Activated T-cell treated with anti-CD3 and anti-CD28 coated beads, Interleukin-2, amount 50 U/mL, for 4 hours (primary cell): ENCODE measurements at places on chromosomes 3 and 15.

GRCh38 chr15:36294359-36294758 lies 285.1 kb upstream of the CDIN1 start:
- DNase-seq: no peak

- no peak for DNase-seq
Observed at GRCh38 chr15:67138891-67139855, 73.8 kb downstream of the SMAD3 start.

- DNase-seq: peak; percentile 70
Observed at GRCh38 chr3:56988458-56989168, 71.9 kb upstream of the SPATA12 start.

GRCh38 chr15:41852736-41853590 lies 14.3 kb downstream of the PLA2G4B start:
- no peak for DNase-seq

GRCh38 chr3:101533603-101533968 lies 20.6 kb upstream of the SENP7 start:
- no peak for DNase-seq

DNA sequence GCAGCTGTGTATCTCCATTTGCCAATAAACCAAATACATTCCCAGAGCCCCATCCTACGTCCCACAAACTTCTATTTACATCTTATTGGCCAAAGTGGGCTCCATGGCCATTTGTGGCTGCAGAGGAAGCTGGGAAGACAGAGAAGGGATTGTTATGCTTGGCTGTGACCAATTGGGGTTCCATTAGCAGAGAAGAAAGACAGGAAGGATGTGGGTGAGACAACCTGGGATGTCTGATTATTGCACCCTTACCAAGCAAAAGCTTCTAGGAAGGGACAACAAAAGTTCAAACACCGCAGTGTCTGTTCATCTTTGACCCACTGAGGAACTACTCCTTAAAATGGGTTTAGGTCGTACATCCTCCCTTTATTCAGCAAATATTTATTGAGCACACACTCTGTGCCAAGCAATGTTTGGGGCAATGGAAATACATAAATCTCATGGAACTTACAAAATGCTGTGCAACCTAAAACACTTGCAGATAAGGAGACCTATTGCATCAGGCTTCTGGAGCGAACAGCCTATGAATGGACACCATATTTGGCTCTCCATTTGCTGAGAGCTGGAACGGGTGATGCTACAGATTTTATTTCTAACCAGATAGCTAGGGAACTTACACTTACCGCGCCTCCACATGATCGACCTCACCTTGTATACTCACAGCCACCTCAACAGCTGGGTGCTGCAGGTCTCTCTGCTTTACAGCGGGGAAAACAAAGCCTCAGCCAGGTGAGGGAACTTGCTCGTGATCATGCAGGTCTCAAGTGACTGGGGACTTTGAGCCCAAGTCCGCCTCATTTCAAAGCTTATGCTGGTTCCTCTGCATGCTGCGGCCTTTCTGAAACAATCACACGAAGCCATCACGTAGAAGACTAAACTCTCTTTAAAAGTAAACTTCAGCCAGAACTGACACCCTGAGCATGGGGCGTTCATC lies 21.4 kb upstream of the NR2E3 start:
- DNase-seq: no peak

GRCh38 chr3:81723732-81724313 lies 37.6 kb downstream of the GBE1 start:
- DNase-seq: no peak

DNA sequence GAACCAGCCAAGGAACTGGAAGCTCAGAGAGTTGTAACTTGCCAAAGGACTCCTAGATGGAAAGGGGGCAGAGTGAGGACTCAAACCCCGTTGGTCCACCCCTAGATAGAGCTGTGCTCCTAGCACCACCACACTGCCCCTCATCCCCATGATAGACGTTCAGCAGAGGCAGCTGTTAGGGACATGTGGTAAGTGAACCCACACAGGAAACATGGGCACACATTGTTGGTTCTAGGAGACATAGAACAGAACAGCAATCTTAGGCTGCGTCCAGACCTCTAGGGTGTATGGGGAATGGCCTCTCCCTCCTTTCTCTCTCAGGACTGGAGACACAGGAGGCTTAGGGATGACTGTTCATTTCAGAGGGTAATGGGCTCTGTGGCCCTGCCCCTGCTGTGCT lies 102.7 kb downstream of the ANP32A start:
- no peak for DNase-seq

- no peak for DNase-seq
Observed at GRCh38 chr15:57026016-57026592, 107.7 kb downstream of the TCF12 start.

- DNase-seq: no peak
Observed at GRCh38 chr3:42133500-42134298, 42.5 kb downstream of the TRAK1 start.

- no peak for DNase-seq
Observed at GRCh38 chr3:16101295-16102186, 72.9 kb upstream of the GALNT15 start.

GRCh38 chr3:171293142-171293782 lies 166.9 kb downstream of the TNIK start:
- DNase-seq: no peak

DNA sequence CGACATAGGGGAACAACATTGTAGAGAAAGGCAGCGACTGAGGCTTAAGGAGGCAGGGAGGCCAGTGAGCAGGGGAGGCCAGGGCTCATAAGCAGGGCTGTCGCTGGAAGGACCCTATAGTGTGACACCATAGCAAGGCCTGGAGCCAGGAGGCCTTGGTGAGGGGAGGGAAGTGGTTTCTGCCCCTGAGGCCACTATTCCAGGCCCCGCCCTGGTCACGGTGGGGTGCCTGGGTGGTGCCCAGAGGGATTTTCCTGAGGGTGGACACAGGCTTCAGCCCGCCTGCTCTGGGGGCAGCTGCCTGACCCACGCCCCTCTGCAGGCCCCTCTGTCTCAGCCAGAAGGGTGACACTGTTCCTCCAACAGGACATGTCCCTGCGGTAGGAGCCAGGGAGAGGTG lies 147.8 kb upstream of the IQSEC1 start:
- no peak for DNase-seq

- no peak for DNase-seq
Observed at GRCh38 chr3:114455432-114455831, 161.6 kb downstream of the TIGIT start.

DNA sequence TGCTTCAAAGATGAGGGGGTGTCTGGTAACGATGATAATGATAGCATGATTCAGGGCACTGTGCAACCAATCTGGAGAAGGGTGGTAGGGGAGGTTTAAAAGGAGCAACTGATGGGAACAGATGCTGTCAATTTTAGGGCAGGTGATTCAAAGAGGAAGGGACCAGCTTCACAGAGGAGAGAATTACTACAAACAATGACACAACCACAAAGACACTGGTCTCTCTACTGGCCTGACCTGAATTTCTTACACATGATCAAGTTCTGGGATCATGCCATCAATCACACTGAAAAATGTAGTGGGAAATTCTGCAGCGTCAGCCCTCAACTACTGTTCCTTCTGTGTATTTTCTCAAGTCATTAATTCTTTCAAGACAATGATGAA lies 2.6 kb upstream of the CDV3 start:
- no peak for DNase-seq

GRCh38 chr3:71052716-71053115 lies 530.8 kb downstream of the FOXP1 start:
- DNase-seq: no peak

GRCh38 chr3:160040181-160040580 lies 51.5 kb downstream of the IL12A start:
- DNase-seq: no peak

DNA sequence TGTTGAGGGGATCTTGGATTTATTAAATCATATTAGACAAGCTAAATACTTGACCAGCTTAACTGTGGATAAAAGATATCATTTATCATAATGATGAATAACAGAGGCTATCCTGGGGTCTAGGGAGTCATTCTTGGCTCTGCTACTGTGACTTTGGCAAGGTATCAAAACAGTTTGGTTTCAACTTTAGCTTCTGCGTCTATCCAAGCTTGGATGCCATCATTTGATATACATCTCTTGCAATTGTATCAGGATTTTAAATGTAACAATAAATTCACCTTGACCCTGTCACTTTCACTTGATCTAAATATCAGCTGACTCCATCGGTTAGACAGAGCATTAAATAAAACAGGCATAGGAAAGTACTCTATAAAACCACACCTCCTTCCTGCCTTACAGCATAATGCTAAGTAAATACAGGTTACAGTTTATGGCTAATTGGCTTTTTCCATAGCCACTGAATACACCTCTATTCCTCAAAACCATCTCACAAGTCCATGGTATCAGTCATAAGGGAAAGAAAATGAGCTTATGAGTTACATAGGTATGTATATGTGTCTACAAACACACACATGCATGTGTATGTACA lies 262.9 kb downstream of the CTNNB1 start:
- DNase-seq: no peak

- DNase-seq: no peak
Observed at GRCh38 chr15:48388910-48389309, 57.7 kb downstream of the DUT start.

DNA sequence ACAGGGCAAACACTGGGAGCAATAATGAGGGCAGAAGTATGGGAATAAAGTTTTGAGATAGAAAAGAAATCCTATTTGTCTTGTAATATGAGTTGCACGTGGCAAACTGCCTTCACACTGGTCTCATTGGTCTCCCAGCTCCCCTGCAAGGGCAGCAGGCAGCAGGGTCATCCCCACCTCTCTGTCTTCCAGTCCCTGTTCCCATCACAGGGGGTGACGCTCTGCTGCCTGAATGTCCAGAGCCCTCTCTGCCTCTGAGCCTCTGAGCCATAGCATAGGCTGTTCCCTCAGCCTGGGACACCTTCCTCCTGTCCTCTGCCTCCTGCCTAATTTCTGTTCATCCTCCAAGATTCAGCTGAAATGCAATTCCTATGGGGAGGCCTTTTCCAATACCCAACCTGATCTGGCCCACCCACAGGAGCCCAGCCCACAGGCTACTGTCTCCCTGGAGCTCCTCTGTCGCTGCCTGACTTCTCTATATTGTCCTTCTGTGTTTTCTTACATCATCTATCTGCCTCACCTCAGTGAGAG lies 12.1 kb upstream of the SKOR1 start:
- DNase-seq: no peak

DNA sequence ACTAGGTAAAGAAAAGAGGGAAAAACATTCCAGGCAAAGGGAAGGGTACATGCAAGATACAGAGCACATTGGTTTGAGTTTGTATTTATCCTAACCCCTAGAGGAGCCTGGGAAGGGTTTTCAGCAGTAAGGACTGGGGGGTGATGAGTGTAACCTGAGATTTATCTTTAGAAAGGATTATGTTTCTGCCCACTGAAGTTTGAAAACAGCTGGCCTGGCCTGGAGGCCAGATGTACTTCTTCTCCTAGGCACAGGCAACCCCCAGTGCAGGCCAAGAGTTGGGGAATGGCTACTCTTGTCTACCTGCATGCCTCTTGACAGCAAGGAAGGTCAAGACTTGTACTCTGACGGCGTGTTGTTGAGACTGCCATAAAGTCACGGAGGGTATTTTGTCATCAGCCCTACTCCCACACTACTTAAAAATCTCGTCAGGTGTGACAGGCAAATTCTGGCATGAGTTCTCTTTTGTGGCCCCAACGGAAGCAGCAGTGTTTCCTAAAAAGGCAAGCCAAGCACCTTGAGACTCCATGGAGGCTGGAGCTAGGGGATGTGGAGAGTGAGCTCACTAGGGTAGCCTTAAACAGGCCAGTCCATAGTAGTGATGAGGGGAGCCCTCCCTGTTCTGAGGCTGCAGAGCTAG lies 241.5 kb upstream of the WNT5A start:
- DNase-seq: no peak

DNA sequence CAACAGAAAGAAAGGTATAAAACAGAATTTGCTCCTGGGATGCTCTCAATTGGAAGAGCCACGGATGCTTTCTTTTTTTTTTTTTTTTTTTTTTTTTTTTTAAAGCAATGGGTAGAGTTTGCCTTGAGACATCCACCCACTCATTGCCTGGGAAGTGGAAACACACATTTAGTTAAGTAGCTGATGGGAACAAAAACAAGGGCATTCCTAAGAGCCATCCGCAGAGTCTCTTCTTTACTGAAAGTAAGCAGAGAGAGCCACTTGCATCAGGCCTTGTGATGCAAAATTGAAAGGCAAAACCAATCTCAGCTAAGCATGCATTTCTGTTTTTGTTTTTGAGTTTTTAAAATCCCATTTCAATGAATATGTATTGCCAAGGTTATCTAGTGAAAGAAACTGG lies 787.9 kb upstream of the LMCD1 start:
- no peak for DNase-seq

- no peak for DNase-seq
Observed at GRCh38 chr15:77791941-77792340, 159.2 kb upstream of the LINGO1 start.

DNA sequence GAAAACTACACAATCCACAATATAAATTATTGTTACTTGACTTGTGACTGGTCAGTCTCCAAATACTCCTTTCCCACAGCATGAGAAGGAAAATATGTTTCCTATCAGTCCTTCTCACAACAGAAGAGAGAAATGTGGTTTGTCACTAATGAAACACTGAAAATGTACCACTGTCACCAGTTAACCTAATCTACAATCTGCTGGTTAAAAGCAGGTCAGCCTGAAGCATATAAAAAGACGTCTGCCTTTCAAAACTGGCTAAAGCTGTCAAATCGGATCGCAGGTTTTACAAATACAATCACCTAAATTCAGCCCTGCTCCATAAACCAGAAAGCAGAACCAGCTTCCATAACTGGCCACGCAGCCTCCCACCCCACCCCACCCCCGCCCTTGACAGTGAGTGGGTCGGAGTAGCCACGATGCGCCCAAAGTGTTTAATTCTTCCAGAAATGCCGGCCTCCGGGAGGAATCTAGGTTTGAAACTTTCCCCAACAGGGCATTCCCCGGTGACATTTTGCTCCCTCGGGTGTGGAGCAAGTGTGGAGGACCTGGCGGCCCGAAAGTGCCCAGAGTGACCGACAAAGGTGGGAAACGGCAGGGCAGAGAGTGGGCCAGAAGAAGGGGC lies 682 bp downstream of the ETFA start:
- DNase-seq: no peak

GRCh38 chr3:191884132-191884531 lies 423.2 kb downstream of the PYDC2 start:
- no peak for DNase-seq

- no peak for DNase-seq
Observed at GRCh38 chr3:50303013-50303815, at the start of gene HYAL1. TSS of gene HYAL1 (minus strand) at chr3:50303574. CDS start at chr3:50302956, 618 bp downstream.

- DNase-seq: no peak
Observed at GRCh38 chr3:71803248-71803647, 18.3 kb upstream of the PROK2 start.

DNA sequence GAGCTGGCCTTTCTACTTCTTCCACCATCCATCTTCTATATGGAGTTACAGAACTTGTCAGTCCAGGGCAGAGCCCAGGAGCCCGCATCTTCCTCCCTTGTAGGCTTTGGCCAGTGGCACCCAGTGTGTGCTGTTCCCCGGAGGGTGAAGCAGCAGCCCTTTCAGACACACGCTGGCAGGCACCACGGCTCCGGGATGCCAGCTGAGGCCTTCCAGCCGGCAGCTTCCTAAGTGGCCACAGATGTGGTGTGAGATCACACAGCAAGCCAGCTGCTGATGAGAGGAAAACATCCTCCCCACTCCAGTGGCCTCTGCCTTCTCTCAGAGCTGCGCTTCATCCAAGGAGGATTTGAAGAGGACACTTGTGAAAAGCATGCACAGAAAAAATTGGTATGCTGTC lies 24.1 kb downstream of the CRABP1 start:
- no peak for DNase-seq
